ENCODE measurements at places on chromosomes 1 and 21.

DNA sequence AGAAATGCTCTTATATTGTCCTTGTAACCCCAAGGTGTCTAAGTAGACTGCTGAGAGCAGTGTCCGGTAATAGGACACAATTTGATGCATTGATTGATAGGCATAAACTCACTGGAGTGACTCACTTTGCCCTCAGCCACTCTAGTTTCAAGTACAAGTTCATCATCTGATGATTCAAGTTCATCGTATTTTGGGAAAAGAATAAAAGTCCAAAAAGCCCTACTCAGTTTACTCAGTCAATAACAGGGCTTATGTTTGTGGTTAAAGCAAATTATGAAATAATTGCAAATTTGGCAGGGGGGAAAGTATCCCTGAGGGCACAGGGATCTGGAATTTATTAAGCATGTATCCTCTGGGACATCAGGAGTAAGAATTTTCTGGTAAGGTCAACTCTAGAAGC is 7.6 kb upstream of the ATF3 start:
- ATAC-seq, result no peak

DNA sequence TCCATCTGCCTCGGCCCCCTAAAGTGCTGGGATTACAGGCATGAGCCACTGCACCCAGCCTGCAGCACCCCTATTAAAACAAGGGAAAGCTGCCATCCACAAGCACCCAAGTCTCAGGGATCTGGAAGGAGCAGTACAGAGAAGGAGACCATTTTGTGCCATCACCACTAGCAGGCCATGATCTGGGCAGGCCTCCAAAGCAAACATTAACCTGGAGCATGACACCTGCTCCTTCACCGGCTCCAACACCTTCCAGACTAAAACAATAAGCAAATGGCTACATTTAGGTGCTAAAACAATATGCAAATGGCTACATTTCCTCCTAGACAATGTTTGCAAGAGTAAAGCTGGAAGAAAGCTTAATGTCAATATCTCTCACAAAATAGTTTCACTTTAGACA is 16.7 kb downstream of the MEAF6 start:
- no peak for ATAC-seq

DNA sequence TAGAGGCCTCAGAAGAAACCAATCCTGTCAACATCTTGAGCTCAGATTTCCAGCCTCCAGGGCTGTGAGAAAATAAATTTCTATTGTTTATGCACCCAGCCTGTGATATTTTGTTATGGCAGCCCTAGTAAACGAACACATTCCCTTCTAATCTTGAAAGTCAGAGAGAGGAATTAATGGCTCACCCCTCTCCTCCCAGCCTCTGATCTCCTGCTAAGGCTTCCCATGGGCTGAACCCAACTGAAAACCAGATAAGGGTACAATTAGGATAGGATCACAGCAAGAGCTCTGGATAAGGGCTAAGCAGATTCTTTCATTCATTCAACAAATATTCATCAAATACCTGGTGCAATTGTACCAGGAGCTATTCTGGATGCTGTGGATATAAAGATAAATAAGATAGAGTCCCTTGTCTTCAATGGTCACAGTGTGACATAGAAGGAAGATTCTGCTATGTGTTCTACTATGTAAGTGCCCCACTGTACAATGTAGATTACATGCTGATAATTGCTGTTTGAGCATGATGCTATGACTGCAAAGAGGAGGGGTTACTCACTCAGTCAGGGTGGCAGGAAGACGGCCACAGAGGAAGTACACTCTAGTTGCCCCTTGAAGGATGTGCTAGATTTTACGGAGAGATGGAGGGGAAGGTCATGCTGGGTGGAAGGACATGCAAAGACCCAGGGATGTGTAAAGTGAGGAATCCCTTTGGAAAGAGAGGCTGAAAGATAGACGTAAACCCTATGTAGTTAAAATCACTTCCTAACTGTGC is 203.3 kb upstream of the JUN start:
- peak; percentile 62 for ATAC-seq

DNA sequence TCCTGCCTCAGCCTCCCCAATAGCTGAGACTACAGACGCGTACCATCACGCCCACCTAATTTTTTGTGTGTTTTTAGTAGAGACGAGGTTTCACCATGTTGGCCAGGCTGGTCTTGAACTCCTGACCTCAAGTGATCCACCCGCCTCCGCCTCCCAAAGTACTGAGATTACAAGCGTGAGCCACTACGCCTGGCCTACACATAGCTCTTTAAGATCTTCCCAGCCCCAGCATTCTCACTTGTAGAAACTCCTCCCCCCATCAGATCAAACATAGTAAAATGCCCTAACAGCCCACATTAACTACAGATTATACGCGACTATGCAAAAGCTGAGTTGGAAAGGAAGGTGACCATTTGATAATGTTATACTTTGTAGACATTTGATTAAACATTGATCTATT is 634.8 kb downstream of the MATN1 start:
- no peak for ATAC-seq

- no peak for ATAC-seq
These were observed 603.3 kb downstream of the PTPRC start for GRCh38 chr1:199242147-199242546.

- no peak for ATAC-seq
These were observed 67.5 kb downstream of the IVNS1ABP start for GRCh38 chr1:185249563-185249962.

DNA sequence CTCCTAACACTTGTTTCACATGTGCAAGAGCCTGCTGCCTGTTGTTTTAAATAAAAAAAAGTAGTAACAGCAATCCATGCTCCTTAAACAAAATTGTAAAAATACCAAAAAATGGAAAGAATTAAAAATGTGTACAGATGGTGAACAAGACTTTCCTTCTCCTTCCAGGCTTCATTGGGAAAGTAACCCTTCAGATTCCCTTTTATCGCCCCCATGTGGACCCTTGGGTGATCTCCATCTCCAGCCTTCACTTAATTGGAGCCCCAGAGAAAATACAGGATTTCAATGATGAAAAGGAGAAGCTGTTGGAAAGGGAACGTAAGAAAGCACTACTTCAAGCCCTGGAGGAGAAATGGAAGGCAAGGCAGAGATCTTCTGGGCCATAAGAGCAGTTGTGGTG is 14.2 kb downstream of the VPS13D start:
- no peak for ATAC-seq

DNA sequence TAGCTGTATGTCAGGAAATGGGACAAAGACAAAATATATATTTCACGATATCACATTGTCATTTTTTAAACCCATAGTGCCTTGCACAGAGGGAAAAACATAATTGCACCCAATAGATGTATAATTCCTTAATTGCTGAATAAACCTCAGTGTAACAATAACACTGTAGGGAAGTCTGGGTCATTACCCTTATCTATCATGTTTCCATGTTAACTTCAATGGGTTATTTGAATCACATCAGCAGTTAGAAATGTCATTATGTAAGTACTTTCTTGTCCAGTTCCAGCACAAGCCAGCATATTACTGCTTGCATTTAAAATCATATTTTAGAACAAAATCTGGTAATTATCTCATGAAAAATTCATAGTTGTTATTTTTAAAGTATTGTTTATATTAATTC is 222.7 kb downstream of the HMCN1 start:
- ATAC-seq, result no peak

DNA sequence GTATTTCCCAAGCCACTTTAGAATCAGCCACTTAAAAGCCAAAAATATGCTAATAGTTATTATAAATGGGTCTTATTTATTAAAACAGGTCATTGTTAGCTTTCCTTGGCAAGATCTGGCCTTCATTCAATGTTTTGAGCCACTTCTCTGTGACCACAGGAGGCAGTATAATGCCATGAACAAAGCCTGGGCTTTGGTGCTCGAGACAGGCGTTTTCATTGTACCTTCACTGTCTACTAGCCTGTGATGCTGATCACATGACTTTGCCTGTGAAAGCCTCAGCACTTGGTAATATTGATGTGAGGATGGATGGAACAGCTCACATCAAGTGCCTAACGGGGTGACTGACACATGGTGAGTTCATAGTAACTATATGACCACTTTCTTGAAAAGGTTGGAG is 217.0 kb downstream of the RWDD3 start:
- no peak for ATAC-seq

DNA sequence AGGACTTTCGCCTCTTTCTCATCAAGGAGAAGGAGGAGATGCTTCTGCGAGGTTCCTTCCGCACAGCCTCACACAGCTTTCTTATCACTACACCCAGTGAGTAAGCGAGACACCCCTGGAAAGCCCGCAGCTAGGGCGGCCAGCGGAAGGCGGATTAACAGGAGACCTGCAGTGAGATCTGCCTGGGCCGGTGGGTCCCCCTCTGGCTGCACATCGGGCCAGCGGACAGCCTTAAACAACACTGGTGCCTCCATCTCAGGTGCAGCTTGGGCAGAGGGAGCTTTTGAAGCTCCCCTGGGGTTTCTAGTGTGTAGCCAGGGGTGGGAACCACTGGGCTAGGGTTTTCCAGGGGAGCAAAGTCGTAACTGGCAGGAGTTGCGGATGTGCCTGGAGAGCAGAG is 17.5 kb upstream of the MTARC1 start:
- no peak for ATAC-seq

GRCh38 chr1:75449998-75450397 is 160.9 kb downstream of the SLC44A5 start:
- no peak for ATAC-seq

- no peak for ATAC-seq
These were observed 9.2 kb upstream of the RNPC3 start for GRCh38 chr1:103516283-103516682.

DNA sequence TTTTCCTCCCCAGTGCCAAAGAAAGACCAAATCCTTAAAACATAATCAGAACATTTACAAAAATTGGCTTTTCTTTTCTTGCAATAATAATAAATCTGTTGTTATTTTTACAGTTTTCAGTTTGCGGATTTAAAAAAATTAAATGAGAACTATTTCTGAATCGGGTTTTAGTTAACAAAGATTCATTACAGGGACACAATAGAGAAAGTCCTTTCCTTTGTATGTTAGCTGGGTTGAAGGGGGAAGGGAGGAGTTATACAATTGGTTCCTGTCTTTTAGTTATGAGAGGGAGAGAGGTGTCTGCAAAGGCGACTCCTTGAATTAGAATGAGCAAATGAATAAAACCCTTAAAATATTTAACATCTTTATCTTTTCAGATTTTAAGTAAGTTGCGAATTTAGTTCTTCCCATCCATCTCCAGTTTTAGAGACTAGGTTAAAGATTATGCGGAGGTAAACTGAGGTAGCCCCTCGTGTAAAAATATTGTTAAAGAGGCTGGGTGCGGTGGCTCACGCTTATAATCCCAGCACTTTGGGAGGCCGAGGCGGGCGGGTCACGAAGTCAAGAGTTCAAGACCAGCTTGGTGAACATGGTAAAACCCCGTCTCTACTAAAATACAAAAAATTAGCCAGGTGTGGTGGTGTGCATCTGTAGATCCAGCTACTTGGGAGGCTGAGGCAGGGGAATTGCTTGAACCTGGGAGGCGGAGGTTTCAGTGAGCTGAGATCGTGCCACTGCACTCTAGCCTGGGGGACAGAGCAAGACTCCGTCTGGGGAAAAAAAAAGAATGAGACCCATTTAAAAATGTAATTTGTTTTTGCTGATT is 3.9 kb downstream of the SPEN start:
- ATAC-seq, result no peak

DNA sequence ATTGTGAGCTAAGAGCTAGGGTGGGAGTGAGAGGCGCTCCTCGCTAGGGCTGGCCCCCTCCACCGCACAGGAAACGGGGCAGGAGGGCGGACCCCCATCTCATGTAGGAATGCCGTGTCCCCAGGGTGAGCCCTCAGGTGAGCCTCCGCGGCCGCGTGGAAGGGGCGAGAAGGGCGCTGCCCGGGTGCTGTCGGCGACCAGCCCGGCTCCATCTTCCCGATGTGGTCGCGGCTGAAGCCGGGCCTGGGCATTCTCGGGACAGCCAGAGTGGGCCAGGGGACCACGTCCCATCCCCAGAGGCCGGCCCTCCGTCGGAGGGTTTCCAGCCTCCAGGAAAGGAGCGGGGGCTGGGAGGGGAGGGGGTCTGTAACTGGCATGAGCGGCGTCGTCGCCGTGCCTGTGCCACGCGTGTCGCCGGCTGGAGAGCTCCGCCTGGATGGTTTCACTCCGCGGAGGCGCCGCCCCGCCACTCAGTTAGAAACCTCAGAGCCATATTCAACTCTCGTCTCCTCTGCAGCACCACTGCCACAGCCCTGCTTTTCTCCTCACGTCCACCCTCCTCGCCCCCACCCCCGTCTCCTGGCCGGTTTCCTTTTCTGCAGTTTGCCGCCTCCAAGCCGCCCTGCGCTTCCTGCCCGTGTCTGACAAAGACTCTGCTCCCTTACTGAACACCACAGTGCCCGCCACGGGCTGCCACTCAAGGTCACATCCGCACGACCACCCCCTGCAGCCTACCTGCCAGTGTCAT is at the start of gene TMEM269:
Gene TMEM269 (plus strand): TSS at position 46 of the 748 bp plus-strand sequence. CDS start 4,903 bp downstream, outside the sequence.
- ATAC-seq, result peak; percentile 35

DNA sequence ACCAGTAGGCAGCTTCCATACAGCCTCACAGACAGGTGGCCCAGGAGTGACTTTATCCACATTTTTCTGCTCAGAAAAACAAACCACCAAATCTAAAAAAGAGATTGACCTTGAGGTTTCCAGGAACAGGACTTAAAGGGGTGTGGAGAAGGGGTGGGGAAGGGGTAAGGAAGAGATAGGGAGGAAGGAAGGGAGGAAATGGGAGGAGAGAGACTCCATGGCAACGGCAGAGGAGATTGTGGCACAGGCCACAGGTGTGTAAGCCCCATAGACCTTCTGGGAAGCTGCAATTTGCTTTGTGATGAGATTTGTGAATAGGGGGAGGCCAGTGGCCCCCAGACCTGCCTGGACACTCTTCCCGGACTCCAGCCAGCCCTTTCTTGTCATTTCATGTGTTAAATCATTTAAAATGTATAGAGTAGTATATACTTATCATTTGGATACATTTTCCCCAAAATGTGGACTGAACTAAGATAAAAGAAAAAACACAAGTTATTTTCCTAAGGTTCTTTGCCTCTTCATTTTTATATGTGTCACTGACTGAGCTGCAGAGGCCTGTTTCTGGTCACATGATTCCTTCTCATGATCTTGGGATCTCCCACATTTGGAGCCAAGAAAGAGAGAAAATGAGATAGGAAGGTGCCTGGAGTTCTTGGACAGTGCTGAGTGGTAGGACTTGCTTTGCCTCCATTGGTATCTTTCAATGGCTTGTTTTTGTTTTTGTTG is 55.5 kb downstream of the CLIC6 start:
- ATAC-seq, result no peak

- peak; percentile 44 for ATAC-seq
These were observed 30.2 kb upstream of the CD1D start for GRCh38 chr1:158150523-158150922.

DNA sequence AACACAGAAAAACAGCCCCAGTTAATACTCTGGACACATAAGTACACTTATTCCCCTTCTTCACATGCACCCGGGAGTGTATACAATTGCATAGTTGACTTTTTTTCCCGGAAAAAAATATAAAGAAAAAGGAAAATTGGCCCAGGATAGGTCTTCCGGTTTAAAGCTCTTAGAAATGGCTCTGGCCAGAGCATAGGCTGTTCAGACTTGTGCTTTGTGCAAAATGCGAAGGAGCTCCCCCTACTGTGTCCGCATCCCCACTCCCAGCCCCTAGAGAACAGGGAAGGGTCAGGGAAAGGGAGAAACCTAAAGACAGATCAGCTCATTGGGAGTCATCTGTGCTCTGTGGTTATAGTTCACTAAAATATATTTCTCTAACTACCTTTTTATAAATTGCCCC is 5.5 kb upstream of the MTMR11 start:
- ATAC-seq, result no peak

- peak; percentile 87 for ATAC-seq
These were observed 94.5 kb downstream of the SYT2 start for GRCh38 chr1:202615501-202616354.

- ATAC-seq, result no peak
These were observed 4.1 kb upstream of the PDZK1 start for GRCh38 chr1:145711213-145711651.

Data from stimulated activated memory B cell treated with anti-CD40 and anti-IgM and Interleukin-4, amounts not matched to agents 10 μg/mL and 1 μg/mL and 100 μg/mL, for 72 hours (primary cell).